HTR-8/SVneo (cell line): ENCODE measurements at places on chromosomes 11 and 22.

DNA sequence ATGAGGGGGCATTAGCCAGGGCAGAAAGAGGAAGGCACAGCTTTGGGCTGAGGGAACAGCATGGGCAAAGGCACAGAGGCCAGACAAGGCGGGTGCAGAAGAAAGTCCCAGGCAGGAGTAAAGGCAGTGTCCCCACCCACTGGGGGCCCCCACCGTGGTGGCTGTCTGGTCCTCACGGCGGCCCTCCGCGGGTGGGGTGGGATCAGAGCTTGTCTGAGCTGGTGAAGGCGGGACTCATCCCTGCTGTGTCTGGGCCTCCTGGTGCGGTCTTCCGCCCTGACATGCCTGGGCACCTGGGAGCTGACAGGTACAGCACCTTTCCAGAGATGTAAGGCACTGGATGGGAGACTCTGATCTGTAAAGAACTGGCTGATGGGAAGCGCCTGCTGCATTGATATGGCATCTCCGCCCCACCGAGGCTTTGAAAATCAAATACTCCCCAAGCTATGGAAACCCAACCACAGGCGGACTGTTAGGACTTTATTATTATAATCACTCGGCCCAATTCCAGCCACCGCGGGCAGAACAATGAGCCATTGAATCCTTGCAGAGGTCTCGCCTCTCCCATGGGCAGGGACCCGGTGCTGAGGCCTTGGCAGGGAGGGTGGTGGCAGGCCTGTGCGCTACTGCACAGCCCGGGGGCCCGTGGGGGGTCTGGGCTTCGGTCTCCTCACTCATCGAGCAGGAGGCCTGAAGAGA, 14.2 kb upstream of the GNB1L start:
- DNase-seq = no peak

- no peak for DNase-seq
Measured at GRCh38 chr11:117511931-117512539, 184.4 kb downstream of the CEP164 start.

DNA sequence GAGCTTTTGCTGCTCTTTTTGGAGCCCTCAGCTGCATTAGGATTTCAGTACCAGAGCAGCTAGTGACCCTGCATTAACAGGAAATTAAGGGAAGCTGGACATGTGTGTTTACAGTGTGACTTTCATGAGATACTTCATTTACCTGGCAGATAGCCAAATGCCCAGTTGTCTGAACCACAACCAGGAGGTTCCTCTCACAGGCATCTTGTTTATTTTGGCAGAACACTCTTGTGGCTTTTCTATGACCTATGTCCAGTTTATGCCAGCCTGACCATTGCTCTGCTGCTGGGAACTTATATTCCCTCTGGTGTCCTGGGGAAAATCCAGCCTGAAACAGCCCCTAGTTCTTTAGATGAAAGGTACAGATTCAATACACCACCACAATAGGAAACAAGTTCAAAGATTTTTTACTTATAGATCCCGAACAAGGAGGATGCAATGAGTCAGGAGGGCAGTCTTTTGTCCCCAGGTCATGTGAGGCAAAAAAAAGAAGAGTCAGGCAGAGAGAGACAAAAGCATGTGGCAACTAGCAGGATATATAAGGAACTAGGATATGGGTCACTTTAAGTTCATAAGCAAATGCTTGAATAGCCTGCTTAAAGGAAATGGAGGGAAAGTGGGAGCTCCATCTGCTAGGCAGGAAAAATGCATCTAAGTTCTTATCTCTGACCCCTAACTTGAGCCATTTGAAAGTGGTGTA, 379.3 kb downstream of the INSC start:
- DNase-seq = no peak

DNA sequence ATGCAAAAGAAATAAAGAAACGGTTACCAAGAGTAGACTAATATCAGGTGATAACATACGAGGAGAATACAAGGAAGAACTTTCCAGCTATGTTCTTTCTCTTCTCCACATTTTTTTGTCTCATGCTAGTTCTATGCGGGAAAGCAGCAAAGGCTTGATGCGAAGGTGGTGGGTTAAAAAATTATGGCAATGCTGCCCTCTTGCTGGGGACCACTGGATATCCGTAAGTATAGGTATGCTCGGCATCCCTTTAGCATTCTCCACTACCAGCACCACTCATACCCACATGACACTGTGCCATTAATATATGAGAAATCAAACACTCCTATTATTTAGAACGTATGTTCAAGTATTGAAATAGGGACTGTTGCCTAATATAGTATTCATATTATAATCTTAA, 776.4 kb downstream of the LRRC4C start:
- no peak for DNase-seq

DNA sequence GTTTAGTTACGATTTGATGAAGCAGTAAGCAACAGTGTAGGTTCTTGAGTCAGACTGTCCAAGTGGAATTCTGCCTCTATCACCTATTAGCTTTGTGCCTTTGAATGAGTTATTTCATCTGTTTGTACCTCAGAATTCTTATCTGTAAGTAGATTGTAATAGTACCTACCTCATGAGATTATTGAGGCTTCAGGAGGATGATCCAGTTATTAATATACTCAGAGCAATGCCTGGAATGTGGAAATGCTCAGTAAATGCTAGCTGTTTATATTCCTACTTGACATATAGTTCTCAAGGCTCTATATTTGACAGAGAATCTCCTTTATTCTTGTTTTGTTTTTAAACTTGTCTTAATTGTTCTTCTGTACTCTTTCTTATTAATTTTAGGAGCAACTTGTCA, 70.1 kb downstream of the SFI1 start:
- DNase-seq = no peak

GRCh38 chr11:46677991-46678740, 22.3 kb downstream of the ARHGAP1 start:
- DNase-seq = no peak
